ENCODE measurements at places on chromosomes 7 and 10. TPM values are rescaled to one million over a fixed set of nuclear protein-coding genes. Genes with fewer than 3 reads are reported as not detected.

SPDYE11 gene
- not detected for total RNA-seq

NOS3 gene
- total RNA-seq: 0.28 TPM

HMX2 gene
- total RNA-seq: not detected

ANKRD2 gene
- 0.36 TPM for total RNA-seq

Data from IMR-90 (cell line).